ENCODE measurements at places on chromosomes 7 and 10.

DNA sequence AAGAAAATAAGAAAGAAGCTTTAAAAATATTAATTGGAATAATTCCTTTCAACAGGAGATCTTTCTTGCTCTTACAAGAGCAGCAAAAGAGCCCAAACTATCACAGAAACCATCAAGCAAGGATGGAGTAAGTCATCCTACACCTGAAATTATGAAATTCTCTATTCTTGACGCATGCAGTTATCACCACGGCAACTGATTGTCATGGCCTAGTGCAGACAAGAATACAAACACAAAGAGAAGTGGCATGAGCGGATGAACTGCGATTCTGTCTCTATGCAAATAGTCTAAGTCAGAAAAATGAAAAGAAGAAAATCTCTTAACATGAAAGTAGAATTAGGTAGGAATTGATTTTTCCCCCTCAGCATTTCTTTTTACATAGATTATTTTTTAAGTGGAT is 54.8 kb upstream of the SLC35B4 start:
- no peak for DNase-seq

DNA sequence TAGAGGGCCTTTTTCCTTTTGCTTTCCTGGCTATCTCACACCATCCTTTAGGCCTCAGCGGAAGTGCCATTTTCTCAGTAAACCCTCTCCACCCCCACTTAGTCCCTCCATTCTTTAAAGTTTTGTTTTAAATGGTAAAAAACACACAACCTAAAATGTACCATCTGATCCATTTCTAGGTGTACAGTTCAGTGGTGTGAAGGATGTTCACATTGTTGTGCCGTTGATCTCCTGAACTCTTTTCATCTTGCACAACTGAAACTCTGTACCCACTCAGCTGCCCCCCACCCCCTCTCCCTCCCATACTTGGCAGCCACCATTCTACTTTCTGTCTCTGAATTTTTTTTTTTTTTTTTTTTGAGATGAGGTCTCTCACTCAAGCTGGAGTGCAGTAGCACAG is 52.2 kb downstream of the SNX10 start:
- DNase-seq: no peak

DNA sequence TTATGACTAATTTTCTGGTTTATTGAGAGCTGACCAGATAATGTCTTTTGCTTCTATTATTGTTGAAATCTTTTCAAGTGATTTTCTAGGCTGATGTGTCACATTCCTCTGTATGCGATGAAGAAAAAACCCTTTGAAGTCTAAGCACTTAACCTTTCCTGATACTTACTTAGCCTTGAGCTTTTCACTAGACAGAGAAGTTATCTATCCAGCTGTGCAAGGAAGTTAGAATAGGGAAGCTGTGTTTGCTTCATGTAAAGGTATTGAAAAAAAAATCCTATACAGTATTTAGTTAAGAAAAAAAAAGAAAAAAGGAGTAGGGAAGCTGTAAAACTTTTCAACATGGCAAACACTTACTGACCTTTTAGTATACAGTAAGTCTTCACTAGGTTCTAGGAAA is 117.6 kb upstream of the DNAJB12 start:
- DNase-seq: no peak

- DNase-seq: no peak
These were observed 43.5 kb downstream of the TRRAP start for GRCh38 chr7:98921608-98922372.

GRCh38 chr10:108392286-108392685 is 1227.8 kb upstream of the SORCS1 start:
- DNase-seq: no peak

Data from activated T-helper 1 cell treated with anti-CD3 and anti-CD28 coated beads, Interleukin-2, amount 50 U/mL, for 16 hours (primary cell).